ENCODE measurements at places on chromosomes 5 and 9.

DNA sequence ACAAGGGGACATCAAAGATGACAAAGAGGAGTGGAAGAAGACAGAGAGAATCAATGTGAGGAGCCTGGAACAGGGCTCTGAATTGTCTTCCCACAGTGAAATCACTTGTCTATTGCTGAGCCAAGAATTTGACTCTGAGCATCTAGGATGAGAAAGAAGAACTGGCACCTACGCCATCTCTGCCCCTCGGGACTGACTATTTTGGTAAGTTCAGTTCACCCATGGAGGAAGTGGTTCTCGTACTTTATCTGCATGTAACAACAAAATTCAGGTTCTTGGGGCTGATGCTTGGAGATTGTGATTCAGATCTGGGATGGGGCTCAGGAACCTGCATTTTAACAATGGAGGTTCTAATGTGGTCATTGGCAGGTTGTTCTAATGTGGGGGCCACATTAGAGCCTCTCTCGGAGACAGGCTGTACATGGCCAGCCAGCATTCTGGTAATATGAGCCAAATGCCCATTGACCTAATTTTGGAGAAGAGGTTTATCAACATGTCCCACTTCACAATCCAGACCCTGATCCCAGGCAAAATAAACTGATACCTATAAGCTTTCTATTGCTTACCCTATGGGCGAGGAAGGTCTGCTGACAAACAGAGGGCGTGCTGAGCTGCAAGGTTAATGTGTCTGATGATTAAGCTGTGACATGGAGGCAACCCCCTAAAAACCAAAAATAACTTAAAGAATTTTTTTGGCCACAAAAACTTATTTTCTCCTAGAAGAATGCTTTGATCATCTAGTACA is 2.7 kb upstream of the IL12B start:
- DNase-seq, result no peak

GRCh38 chr5:154196281-154196680 is 5.7 kb downstream of the GALNT10 start:
- DNase-seq, result no peak

GRCh38 chr9:107269681-107270080 is 13.4 kb upstream of the RAD23B start:
- DNase-seq, result no peak

DNA sequence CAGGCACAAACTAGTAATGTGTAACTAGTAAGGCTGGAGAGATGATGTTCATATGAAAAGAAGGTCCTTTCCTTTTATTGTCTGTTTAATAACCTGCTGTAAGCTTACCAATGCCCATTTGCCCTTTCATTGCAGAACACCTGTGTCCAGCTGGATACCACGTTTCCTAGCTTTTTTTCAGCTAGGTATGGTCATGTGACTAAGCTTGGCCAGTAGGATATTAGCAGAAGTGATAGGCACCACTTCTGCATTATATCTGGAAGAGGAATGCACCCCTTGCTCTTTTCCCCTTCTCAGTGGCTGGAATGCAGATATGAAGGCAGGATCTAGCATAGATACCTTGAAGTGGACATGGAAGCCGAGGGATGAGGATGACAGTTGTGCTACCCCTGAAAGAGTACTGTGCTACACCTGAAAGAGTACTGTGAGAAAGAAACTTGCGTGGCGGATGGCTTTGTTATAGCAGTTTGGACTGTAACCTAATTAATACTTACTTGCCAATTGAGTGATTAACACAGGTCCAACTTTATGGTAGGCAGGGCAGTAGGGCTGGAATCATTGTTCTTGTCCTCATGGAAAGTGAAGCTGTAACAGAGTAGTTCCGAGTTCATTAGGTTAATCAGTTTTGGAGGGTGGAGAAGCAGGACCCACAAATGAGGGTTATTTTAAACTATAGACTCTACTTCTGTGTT is 6.8 kb downstream of the SMIM32 start:
- DNase-seq, result no peak

- no peak for DNase-seq
These were observed 4.3 kb downstream of the SHC3 start for GRCh38 chr9:89174291-89174690.

- DNase-seq, result no peak
These were observed 55.3 kb upstream of the RAD23B start for GRCh38 chr9:107227774-107228173.
